ENCODE measurements at places on chromosomes 6 and 20. TPM values are rescaled to one million over a fixed set of nuclear protein-coding genes. Genes with fewer than 3 reads are reported as not detected.

- DNase-seq: no peak
- H3K27ac ChIP-seq: no peak overlapping the region
- no peaks in the 10 kb centered on the region for H3K27me3 ChIP-seq
- H3K36me3 ChIP-seq: no peaks in the 10 kb centered on the region
- no peak overlapping the region for H3K4me3 ChIP-seq
Measured at GRCh38 chr6:74871757-74872156, 334.1 kb downstream of the COL12A1 start.

- DNase-seq: no peak
- H3K27ac ChIP-seq: no peak overlapping the region
- no peak overlapping the region for H3K4me3 ChIP-seq
- H3K36me3 ChIP-seq: no peaks in the 10 kb centered on the region
- peaks cover 18% of the 10 kb centered on the region for H3K27me3 ChIP-seq
- H3K4me1 ChIP-seq: no peaks in the 10 kb centered on the region
Measured at GRCh38 chr20:57881466-57882385, 171.9 kb upstream of the PMEPA1 start.

CLPSL2 gene
- not detected for total RNA-seq

GRCh38 chr6:75085931-75086635 is 119.8 kb downstream of the COL12A1 start:
- no peaks in the 10 kb centered on the region for H3K27me3 ChIP-seq
- H3K4me1 ChIP-seq: peaks cover 13% of the 10 kb centered on the region
- H3K27ac ChIP-seq: no peak overlapping the region
- no peak overlapping the region for H3K4me3 ChIP-seq
- DNase-seq: no peak
- no peaks in the 10 kb centered on the region for H3K36me3 ChIP-seq

- H3K36me3 ChIP-seq: no peaks in the 10 kb centered on the region
- H3K27ac ChIP-seq: no peak overlapping the region
- no peaks in the 10 kb centered on the region for H3K4me1 ChIP-seq
- no peaks in the 10 kb centered on the region for H3K27me3 ChIP-seq
- no peak overlapping the region for H3K4me3 ChIP-seq
Measured at GRCh38 chr6:168526841-168527281, 85.9 kb downstream of the SMOC2 start.

- H3K27me3 ChIP-seq: no peaks in the 10 kb centered on the region
- no peak for DNase-seq
- H3K36me3 ChIP-seq: no peaks in the 10 kb centered on the region
- H3K4me1 ChIP-seq: no peaks in the 10 kb centered on the region
Measured at GRCh38 chr6:111829998-111830397, 43.3 kb downstream of the FYN start.

TGM3 gene
- not detected for total RNA-seq

SMLR1 gene
- not detected for total RNA-seq

ETV7 gene
- total RNA-seq: 0.58 TPM

BYSL gene
- 76.5 TPM for total RNA-seq

- H3K4me1 ChIP-seq: peaks cover 23% of the 10 kb centered on the region
- no peaks in the 10 kb centered on the region for H3K27me3 ChIP-seq
- no peaks in the 10 kb centered on the region for H3K36me3 ChIP-seq
- no peak overlapping the region for H3K4me3 ChIP-seq
Measured at GRCh38 chr6:17904491-17905120, 82.8 kb downstream of the KIF13A start.

DNA sequence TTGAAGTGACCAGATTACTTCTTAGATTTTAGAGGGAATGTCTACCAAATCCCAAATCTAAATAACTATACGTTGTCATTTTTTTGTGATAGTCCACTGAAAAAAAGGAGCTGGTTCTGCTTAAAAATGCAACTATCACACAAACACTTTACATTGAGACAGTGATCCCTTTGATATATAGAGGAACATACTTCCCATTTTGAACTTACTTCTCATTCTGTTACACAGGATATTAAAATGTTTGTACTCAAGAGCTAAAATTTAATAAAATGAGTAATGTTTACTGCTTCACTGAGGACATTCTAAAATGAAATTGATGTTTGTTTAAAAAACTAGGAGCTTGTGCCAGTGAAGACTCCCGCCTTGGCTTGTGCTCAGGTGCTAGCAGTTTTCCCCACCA is 174.1 kb downstream of the CARMIL1 start:
- no peaks in the 10 kb centered on the region for H3K36me3 ChIP-seq
- H3K27me3 ChIP-seq: no peaks in the 10 kb centered on the region
- H3K4me3 ChIP-seq: no peak overlapping the region
- no peak overlapping the region for H3K27ac ChIP-seq
- H3K4me1 ChIP-seq: peaks cover 24% of the 10 kb centered on the region

TUBB2B gene
- 158 TPM for total RNA-seq

THEMIS gene
- not detected for total RNA-seq

- H3K36me3 ChIP-seq: no peaks in the 10 kb centered on the region
- no peak overlapping the region for H3K4me3 ChIP-seq
Measured at GRCh38 chr6:12250383-12250770, 39.8 kb upstream of the EDN1 start.

CALHM4 gene
- total RNA-seq: not detected

DNA sequence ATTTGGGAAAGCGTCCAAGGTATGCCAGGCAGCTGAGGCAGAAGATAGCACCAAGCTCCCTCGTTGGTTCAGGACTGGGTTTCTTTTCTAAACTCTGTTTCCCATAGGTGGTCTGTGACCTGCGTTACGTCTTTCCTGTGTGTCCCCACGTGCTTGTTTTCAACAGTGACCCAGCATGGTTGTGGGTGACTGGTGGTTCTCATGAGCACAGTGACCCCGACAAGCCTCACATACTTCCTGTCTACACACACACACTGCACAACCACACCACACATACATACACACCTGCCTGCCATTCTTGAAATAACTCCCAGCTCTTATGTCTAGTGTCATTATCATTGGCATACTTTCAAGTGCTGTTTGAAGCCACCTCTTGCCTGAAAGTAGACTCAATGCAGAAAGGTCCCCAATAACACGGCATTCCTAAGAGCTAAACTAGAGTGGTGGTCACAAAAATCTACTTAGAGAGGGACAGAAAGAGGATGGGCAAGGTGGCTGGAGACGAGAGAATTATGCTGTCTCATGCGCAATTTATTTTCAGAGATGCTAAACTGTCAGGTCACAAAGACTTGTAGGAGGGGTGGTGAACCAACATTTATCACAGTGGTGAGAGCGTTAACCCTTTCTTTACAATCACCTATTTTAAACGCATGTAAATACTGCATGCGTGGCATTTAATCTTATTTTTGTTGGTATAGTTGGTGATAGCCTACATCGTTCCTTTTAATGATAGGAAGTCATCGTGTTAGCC is 66.7 kb downstream of the GCNT2 start:
- no peak overlapping the region for H3K27ac ChIP-seq
- no peak overlapping the region for H3K4me3 ChIP-seq
- H3K4me1 ChIP-seq: peaks cover 6% of the 10 kb centered on the region

GRCh38 chr20:19921284-19921793 is 95.8 kb upstream of the NAA20 start:
- no peaks in the 10 kb centered on the region for H3K27me3 ChIP-seq
- peak; percentile 43 for DNase-seq
- peaks cover 9% of the 10 kb centered on the region for H3K4me1 ChIP-seq

MATN4 gene
- total RNA-seq: 0.28 TPM

DEFB115 gene
- total RNA-seq: not detected

- no peak overlapping the region for H3K27ac ChIP-seq
- H3K4me3 ChIP-seq: no peak overlapping the region
- H3K4me1 ChIP-seq: peaks cover 6% of the 10 kb centered on the region
- peak; percentile 84 for DNase-seq
- H3K27me3 ChIP-seq: no peaks in the 10 kb centered on the region
Measured at GRCh38 chr6:4155848-4156466, 20.6 kb upstream of the ECI2 start.

CALHM5 gene
- total RNA-seq: 0.26 TPM

Measured in A673 (cell line).